T-helper 1 cell (primary cell): ENCODE measurements at places on chromosomes 13 and 19.

GRCh38 chr19:48859711-48860572, 8.5 kb downstream of the PLEKHA4 start:
- no peak for DNase-seq

- DNase-seq: peak; percentile 82
Observed at GRCh38 chr13:99432609-99433542, 68.4 kb upstream of the TM9SF2 start.

- DNase-seq: peak; percentile 24
Observed at GRCh38 chr13:24693862-24694471, 13.8 kb downstream of the ATP12A start.

DNA sequence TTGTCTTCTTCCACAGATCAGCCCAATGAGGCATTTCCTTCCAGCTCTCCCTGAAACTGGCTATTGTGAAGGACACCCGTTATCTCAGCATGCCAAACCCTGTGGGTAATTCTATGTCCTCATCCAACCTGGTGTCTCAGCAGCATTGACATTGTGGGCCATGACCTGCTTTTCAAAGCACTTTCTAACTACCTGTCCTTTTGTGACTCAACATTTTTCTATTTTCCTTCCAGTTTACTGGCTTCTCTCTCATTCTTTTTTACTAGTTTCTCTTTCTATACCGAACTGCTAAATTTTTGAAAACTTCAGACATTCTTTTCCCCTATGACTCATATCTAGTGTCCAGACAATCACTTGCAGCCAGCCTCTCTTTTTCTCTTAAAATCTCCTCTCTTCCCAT, 136.4 kb upstream of the HTR2A start:
- DNase-seq: no peak

GRCh38 chr13:51894239-51894638, 32.5 kb downstream of the CCDC70 start:
- DNase-seq: no peak

- DNase-seq: no peak
Observed at GRCh38 chr19:9916719-9917118, 19.6 kb downstream of the OLFM2 start.

- no peak for DNase-seq
Observed at GRCh38 chr19:3392480-3392879, 26.1 kb downstream of the NFIC start.

GRCh38 chr13:31898378-31899071, 133.0 kb upstream of the FRY start:
- DNase-seq: peak; percentile 9

GRCh38 chr19:36508325-36508724, 19.0 kb upstream of the ZNF566 start:
- DNase-seq: no peak

GRCh38 chr13:96662036-96662435, 332.2 kb downstream of the OXGR1 start:
- DNase-seq: no peak

GRCh38 chr13:74966814-74967424, 515.0 kb downstream of the TBC1D4 start:
- no peak for DNase-seq

DNA sequence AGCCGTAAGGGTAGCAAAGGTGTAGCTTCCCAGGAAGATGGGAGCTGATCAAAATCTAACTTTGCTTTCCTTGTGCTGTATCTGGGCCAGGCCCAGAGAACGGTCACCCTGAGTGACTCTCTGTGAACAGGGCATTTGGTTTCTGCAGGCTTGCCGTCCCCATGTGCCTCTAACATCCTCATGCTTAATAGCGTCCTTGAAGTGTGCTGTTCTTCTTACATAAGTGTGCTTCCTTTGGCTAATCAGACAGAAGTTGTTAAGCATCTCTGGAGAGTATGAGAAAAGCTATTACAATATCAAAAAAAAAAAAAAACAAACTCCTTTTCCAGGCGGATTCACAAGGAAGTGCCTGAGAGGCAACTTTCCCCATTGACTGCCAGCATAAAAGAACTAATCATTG, 503.7 kb downstream of the DIAPH3 start:
- no peak for DNase-seq

GRCh38 chr13:106602178-106602577, 34.2 kb upstream of the ARGLU1 start:
- DNase-seq: no peak

- DNase-seq: no peak
Observed at GRCh38 chr13:74338341-74338740, 204.1 kb upstream of the KLF12 start.

- no peak for DNase-seq
Observed at GRCh38 chr13:88674841-88675240, 1003.7 kb downstream of the SLITRK5 start.

DNA sequence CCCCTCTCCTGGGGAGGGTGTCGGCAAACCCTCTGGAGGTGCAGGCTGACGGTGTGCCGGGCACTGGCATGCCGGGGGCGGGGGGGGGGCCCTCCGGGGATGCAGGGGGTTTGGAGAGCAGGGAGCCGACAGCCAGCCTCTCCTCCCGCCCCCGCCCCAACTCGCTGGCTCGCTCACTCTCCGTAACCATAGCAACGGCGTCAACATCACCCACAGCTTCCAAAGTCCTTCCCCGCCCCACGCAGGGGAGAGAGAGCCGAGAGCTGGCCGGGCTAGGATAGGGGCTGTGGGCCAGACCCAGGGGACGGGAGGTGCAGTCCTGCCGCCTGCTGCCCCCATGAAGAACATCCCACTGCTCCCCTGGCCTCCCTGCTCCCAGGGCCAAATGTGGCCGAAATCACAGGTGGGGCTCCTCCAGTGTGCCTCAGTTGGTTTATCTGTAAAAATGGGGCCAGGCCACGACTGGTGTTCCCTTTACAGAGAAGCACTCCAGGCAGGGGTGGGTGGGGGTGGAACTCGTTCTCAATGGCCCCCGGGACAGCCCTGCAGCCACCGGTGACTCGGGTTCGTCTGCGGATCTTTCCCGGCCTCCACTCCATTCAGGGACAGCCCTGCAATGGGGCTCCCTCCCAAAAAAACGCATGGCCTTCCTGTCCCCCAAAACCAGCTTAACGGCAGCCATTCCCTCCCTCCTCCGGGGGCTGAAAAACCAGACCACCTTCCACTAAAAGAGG, 3.2 kb downstream of the KLF16 start:
- peak; percentile 70 for DNase-seq

GRCh38 chr13:73721571-73721970, 412.6 kb downstream of the KLF12 start:
- no peak for DNase-seq

DNA sequence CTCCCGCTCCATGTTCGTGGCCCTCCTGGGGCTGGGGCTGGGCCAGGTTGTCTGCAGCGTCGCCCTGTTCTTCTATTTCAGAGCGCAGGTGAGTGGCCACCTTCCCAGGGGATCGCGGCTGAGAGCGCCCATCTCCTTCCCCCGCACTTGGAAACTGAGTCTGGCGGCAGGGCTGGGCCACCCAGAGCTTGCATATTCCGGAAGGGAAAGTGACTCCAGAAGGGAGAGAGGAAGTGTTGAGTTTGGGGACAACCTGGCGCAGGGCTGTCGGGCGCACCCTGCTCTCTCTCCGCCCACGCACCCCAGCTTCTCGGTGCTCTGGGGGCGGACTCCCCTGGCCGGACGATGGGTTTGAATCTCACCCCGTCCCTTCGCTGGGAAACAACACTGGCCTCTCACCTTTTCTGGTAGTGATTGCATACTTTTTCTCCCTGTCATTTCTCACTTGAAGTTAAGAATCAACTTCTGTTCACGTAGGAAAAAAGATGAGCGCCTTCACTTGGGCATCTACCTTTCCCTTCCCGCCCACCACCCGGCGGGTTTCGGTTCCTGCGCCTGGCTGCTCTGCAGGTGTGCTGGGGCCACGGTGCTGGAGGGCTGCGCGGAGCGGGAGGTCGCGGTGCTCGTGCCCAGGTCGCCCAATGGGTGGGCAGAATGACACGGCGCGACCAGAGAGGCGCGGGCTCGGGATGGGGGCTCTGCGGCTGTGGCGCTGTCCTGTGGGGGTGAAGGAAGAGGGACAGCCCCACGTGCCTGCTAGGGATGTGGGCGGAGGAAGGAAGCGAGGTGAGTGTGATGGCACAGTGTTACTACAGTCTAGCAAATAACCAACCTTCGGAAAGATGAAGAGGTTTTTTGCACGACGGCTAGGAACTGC, 721 bp downstream of the TNFSF11 start:
- DNase-seq: peak; percentile 13

GRCh38 chr13:29472332-29472961, 123.0 kb downstream of the SLC7A1 start:
- DNase-seq: peak; percentile 35

GRCh38 chr19:14402332-14403144, 16.6 kb downstream of the DDX39A start:
- DNase-seq: no peak

DNA sequence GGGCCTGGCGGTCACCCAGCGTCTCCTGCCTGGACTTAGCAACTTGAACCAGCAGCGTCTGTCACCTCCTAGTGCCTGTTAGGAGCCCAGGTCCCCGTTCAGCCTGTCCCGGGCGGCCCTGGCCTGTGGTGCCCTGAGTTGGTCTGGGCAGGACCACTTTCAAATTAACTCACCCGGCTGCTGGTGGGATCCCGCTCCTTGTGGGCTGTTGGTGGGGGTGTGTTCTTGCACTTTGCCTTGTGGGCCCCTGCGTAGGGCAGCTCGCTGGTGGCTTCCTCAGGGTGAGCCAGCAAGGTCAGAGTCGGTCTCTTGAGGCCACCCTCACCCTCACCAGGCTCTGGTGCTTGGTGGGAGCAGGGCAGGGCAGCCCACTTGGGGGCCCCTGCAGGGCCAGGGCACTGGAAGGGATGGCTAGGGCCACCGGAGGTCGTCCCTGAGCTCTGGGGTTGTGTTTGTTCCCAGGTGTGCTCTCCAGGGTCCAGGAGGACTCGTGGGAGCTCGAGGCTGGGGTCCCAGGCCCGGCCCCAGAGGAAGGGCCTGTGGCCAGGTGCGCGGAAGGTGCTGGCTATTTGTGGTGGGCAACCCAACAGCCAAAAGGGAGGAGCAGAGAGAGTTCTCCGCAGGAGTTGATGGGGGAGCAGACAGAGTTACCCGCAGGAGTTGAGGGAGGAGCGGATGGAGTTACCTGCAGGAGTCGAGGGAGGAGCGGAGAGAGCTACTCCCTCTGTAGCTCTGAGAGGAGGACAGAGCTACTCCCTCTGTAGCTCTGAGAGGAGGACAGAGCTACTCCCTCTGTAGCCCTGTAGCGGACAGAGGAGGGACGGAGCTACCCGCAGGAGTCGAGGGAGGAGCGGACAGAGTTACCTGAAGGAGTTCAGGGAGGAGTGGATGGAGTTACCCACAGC, 16.9 kb downstream of the TFDP1 start:
- no peak for DNase-seq

DNA sequence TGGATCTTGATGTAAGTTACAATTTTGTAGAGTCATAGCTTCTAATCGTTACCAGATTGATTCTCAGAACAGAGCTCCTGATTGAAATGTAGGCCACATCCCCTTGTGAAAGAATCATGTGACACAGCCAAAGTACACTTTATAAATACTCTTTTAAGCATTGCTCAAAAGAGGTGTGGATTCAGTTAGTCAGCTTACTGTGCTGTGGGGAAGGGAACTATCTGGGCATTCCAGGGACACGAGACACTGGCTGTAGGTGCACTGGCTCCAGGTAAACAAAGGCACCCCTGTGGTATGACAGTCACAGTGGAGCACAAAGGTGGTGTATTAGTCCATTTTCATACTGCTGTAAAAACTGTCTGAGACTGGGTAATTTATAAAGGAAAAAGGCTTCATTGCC, 222.8 kb downstream of the LIG4 start:
- DNase-seq: no peak

DNA sequence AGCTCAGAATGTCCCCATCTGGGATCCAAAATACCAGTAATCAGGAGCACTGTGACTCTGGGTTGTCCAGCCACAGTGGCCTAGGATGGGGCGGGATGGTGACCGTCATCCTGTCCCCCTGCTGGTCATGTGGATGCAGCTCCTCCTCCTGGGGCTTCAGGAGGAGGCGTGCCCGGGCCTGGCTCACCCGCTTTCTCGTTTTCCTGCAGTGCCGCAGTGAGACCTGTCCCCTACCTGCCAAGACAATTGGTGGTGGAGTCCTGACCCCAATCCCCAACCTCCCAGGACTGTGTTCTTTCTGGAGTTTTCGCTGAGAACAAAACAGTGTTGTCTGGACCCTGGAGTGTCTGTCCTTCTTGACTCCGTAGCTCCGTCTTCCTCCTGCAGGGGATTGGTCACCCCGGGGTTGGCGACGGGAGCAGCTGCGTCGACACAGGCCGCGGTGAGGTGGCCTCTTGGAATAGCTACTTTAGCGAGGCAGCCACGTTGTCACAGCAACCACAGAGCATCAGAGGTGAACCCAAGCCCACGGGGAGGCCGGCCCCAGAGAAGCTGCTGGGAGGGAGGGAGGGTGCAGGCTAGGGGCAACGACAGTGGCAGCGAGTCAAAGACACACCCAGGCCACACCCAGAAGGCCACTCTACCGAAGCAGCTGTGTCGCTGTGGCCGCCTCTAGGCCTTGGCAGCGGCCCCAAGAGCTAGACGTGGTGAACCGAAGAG, 10.2 kb upstream of the EMC10 start:
- no peak for DNase-seq

DNA sequence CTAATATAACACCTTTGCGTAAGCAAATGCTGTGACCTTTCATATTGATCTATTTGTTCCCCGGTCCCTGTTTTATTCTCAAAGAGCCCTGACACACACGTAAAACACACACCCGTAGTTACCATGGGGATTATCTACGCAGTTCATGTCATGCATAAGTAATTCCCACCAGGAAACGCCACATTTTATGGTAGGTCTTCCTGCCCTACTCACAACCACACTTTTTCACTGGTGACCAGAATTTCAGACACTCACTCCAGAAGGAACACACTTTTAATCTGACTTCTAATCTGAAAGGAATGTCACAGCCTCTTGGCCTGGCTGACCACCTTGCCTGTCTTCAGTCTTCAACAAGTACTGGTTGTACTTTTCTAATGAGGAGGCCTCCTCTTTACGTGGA, 46.8 kb downstream of the SLC7A1 start:
- no peak for DNase-seq

- no peak for DNase-seq
Observed at GRCh38 chr13:102978168-102978567, 88.0 kb downstream of the SLC10A2 start.

DNA sequence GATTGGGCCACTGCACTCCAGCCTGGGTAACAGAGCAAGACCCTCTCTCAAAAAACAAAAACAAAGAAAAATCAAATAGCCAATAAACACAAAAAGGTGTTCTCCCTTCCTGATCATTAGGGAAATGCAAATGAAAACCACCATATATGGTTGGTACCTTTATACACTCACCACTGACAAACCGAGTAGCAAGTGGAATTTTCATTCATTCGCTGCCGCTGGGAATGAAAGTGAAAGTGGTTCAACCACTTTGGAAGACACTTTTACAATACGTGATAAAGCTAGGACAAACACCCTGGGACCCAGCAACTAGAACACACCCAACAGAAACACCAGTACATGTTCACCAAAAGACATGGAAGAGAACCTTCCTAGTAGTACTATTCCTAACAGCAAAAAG, 21.0 kb downstream of the GRIK5 start:
- no peak for DNase-seq

- no peak for DNase-seq
Observed at GRCh38 chr13:37576601-37577000, 22.0 kb downstream of the POSTN start.
